Mesenteric fat pad (tissue), 1 donor: ENCODE measurements at places on chromosomes 12 and 14.

DNA sequence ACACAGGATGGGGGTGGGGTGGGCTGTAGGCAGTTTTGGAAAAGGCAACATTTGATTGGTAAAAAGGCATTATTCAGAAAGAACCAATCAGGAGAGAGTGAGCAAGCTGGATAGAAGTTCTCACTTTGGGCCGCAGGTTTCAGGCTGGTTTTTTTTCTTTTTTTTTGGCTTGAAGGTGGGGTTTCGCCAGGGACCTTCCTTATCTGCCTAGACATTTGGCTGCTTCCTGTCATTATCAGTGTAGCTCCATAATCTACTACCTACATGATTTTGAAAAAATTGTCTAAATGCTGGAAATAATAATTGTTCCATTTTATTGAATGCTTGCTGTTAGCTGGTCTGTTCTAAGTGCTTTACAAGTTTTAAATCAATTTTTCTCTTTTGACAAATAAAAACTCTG is 649.0 kb downstream of the TMTC2 start:
- no peak for DNase-seq

DNA sequence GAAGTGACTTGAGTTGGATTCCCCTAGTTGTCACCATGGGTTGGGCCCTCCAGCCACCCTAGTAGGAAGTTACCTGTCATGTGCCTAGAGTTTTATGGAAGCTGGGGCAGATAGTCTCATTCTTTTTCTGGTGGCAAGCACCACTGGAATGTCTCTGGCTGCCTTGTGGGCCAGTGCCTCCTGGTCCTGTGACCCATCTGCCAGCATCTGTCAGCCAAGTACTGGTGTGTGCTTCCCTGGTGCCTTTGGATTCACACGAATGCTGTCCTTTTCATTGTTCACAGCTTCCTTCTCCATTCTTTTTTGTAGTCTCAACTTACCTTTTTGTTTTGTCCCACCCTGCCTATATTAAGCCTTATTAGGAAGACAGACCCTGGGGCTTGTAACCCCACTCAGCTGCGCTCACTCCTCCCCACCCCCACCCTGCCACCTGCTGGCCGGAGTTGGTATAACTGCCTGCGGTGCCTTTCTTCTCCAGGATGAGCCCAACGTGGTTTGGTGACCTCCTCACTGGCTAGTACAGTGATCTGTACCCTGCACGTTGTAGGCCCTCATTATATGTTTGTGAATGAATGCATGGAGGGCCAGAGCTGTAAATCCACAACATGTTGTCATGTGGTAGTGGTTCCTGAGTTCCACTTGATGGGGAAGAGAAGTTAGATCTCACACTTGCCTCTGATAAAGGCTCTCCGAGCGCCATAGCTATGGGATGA is 125.7 kb downstream of the TSPAN9 start:
- no peak for DNase-seq

- peak; percentile 93 for DNase-seq
Observed at GRCh38 chr14:55129086-55129427, at the start of gene LGALS3. Gene LGALS3 (plus strand): TSS chr14:55129252. CDS start chr14:55137374, 8,122 bp downstream.

DNA sequence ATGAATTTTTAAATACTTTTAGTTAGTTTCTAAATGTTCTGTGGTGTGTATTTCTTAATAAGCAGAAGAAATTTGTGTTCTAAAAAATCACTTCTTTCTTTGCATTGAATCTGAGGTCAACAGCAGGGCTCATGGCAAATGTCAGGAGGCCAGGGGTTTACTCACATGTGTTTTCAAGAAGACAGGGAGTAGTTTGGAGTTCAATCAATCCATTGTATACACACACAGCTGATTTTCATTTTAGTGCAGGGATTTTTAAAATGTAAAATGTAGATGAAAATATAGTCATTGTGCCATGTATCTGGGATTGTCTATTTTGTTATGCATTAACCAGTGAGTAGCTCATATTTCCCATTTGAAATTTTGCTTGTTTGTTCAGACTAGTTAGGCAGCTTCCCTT is 62.1 kb downstream of the EML1 start:
- DNase-seq, result no peak

DNA sequence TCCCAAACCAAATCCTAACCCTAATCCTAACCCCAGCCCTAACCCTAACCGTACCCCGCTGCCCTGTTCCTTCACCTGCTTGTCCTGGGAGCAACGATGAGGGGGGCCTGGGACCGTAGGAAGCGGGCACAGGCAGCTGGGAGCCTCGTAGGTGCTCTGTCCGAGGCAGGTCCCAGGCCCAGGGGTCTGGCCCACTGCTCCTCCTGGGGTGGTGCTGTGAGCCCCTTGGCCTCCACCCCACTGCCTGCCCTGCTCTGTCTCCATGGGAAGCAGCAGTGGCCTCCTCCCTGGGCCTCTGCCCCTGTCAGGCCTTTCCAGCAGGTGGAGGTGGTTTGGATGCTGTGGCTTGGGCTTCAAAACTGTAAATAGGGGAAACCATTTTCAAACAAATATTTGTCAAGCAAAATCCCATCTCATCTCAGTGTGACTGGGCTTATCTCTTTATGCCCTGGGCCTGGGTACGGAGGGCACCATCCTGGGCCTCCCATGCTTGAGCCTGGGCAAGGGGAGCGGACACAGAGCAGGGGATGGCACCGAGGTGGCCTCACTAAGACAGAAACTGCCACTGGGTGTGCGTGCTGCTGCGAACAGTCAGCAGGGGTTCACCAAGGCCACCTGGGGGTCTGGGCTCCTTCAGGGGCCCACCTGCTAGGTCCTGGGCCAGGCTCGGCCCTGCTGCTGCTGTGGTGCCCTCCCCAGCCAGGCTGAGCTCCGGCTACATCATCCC is 3.7 kb upstream of the BEGAIN start:
- DNase-seq, result peak; percentile 41

- no peak for DNase-seq
Observed at GRCh38 chr12:20101046-20101445, 267.3 kb upstream of the PDE3A start.

- no peak for DNase-seq
Observed at GRCh38 chr14:94011795-94012194, 14.3 kb upstream of the OTUB2 start.

DNA sequence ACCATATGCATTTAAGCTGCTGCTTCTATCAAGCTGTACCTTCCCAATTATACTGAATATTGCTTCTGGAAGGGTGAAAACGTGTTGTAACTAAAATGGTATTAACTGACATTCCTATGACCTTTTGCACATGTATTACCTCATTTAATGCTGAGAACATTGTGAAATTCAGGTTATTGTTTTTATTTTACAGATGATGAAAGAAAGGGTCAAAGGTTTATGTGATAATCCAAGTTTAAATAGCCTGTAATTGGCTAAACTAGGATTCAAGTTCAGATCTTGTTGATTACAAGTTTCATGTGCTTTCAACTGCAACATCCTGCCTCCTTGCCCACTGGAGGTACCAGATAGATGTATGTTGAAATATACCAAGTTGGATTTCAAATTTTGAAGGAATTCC is 433.3 kb upstream of the PRICKLE1 start:
- DNase-seq, result no peak

DNA sequence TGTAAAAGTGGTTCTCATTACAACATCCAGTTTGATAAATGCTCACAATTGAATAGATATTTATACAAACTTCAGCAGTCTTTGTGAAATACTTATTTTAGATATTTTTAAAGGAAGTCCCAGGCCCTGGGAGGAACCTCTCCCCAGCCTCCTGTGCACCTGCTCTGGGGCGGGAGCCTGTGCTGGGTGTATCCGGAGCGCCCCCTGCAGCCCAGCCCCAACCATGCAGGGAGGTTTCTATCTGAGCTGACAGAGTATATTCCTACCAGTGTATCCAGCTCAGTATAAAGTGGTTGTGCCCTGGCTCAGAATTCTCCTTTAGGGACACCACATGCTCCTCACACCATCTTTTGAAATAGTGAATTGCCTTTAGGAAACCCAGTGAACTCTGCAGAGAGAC is 851.8 kb downstream of the TMEM121 start:
- no peak for DNase-seq

DNA sequence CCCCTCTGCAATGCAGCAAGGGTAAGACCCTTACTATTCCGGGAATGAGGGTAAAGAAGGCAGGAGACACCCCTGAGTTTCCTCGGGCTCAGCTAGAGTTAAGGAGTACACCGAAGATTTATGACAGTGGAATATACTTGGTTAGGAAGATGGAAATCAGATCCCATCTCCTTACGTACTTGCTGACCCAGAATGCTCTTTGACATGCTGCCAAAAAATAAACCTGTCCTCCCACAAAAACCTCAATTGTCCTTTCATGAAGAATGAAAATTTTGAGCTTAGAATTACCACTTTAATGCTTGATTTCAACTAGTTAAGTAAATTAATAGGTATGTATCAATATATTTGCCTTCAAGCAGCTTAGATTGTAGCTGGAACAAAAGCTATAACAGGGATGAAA is 99.5 kb downstream of the PRIMA1 start:
- DNase-seq, result no peak

DNA sequence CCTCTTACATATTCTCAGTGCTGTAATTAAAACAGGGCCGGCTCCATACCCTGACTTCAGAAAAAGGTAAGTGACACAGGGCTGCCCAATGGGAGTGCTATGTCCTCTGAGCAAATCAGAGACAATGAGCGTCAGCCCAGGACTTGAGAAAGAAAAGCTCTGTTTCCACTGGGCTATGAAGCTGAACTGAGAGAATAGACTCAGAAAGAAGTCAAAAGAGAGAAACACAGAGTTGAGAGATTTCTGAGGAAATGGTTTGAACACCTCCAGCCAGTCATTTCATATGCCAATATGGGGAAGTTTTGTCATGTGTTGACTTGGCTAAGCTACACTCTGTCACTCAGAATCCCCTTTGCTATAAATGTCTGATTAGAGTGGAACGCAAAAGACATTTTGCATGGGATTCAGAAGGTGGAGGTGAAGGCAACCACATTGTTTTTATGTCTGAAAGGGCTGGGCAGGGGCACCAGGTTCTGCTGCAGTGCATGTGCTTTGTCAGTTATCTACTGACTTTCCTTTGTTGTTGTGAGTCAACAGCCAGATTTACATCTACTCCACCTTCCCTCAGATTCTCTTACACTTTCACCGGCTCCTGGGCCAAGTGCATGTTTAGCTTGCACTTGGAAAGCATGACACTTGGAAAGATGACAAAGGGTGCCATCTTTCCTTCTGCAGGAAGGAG is 313.3 kb downstream of the DUSP6 start:
- no peak for DNase-seq

- DNase-seq, result no peak
Observed at GRCh38 chr14:104315625-104316024, 177.2 kb downstream of the KIF26A start.

- DNase-seq, result peak; percentile 88
Observed at GRCh38 chr12:56565510-56566101, 44.0 kb downstream of the RBMS2 start.

DNA sequence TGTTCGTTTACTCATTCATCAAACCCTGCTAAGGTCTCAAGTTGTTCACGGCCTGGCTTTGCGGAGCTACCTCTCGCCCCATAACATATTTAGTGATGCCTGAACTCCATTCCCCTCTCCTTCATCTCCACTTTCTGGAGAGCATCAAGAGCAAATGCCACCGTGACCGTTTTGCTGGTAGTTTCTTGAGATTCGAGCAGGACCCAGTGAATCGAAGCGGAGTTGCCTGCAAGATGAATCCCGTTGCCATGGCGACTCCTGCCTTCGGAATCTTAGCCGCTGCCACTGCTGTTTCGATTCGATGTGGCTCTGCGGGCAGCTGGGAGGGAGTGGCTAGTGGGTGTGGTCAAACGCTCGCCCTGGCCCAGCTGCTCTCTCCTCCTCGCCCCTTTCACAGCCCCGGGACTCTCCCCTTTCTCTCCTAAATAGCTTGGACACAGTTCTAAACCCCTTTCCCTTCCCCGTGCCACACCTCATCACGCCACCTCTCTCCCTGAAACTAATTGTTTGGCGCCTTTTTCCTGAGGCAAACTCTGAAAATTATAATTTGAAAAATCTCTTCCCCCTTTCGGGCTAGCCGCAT is 1.4 kb downstream of the DAAM1 start:
- peak; percentile 91 for DNase-seq

DNA sequence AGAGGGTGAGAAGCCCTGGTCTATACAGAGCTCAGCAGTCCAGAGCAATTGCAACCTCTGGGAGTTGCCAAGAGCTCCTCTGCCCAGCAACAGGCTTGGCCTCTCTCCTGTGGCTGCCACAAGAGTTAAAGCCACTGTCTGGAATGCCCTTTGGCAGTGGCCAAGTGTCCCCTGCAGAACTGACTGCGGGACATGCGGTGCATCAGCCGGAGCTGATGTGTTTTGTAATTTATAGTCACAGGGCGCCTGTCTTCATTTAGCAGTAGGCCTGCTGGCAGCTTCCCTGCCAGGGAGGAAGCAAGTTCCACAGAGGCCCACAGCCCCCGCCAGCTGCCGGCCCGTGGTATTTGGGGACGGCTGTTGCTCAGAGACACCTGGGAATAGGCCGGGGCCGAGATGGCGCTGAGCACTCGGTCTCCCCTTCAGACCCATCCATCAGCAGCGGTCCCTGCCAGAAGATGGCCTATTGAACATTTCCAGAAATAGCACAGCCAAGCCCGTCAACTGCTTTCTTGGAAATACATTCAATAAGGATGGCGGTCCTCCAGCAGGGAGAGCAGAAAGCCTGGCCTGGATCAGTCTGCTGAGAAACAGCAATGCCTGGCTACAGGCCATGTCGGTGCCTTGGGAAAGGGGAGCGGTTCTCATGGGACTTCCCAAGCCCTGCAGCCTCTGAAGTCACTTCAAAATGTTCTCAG is 217.4 kb downstream of the CRADD start:
- no peak for DNase-seq

DNA sequence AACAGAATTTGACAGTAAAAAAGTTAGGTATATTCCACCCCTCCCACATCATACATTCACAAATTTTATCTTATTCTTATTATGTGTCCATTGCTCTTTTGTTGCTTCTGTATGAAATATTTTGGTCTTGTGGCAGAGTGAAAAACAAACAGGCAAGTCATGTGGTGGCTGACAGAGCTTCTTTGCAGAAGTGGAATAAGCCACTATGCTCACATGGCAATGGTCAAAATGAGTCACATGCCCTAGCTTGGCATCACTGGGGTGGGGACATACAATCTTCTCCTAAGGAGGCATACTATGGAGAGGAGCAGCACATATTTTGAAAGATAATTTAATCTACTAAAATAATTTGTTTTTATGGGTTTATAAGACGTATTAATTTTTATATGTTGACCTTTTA is 27.7 kb upstream of the CMA1 start:
- DNase-seq, result no peak

- DNase-seq, result no peak
Observed at GRCh38 chr12:9328065-9328464, 119.9 kb upstream of the PZP start.

DNA sequence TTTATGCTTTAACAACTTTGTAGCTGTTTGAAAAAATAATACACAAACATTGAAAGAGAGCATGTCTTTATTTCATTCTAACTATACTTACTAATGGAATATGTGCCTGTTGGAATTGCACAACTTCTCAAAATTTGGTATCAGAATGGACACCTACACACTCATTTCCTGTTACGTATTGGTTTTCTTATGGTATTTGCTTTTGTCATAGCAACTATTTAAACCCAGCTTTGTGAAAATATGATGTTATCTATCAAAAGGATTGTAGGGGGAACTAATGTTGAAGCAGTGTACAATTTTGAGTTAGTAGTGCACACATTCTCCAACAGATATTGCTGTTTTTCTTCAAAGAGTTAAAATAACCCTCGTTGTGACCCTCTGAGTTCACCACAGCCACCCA is 52.6 kb downstream of the RBMS2 start:
- DNase-seq, result no peak
